Stimulated activated CD4-positive, alpha-beta T cell treated with anti-CD3 and anti-CD28 coated beads, Interleukin-1b, Interleukin-23, amount 100 ng/mL, for 4 hours (primary cell): ENCODE measurements at places on chromosomes 2 and 18.

- DNase-seq: no peak
These were observed 37.5 kb upstream of the CALCRL start for GRCh38 chr2:187485523-187485922.

GRCh38 chr18:72530622-72531021 lies 13.5 kb downstream of the CBLN2 start:
- DNase-seq: no peak

- DNase-seq: no peak
These were observed 43.6 kb downstream of the SRBD1 start for GRCh38 chr2:45567288-45567963.

DNA sequence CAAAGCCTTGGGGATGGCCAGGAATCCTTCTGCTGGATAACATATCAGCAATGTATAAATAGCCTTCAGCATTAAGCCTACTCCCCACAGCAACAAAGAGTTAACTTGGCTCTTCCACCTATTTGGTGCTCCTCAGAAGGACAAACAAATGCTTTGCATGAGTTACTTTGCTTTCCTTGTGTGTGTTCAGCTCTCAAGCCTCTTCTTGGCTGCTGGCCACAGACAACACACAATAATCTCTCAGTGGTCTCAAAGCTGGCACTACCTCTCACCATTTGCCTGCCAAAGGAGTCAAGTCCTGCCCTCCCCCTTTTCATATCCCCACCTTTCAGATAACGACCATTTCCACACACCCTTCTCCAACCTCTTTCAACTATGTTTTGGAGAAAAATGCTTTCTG lies 17.5 kb downstream of the FTCDNL1 start:
- DNase-seq: no peak

DNA sequence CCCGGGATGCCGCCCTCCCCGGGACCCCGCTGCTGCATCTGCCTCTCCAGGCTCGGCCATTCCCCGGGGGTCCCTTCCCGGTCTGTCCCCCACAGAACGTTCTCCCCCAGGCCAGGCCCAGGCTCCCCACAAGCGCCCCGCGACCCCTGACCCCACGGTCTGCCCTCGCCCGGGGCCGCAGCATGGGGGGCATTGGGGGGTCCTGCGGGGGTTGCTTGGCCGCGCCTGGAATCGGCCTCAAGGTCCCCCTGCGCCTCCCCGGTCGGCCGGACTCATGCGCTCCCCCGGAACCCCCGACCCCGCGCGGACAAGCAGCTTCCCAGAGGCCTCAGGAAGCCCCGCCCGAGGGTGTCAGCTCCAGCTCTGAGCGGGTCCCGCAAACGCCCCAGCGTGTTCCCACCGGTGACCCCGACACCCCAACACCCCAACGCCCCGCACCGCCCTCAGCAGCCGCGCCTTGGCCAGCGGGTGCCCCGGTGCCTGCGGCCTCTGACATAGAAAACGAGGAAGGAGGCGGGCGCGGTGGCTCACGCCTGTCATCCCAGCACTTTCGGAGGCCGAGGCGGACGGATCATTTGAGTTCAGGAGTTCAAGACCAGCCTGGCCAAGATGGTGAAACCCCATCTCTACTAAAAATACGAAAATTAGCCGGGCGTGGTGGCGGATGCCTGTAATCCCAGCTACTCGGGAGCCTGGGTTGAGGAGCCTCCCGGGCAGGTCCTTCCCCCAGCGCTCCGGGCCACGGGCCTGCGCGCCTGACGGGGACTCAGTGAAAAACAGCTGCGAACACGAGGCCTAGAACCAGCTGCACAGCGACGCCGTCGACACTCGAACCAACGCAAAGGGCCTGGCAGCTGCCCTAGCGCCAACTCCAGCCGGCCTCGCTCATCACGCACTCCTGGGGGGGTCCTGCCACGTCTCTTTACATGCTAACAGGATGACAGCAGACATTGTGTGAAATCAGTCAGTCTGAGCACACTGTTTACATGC lies 61.8 kb upstream of the CTDP1 start:
- no peak for DNase-seq

- no peak for DNase-seq
These were observed 100.1 kb downstream of the SLC25A12 start for GRCh38 chr2:171793691-171794678.

GRCh38 chr2:221211653-221212052 lies 360.5 kb downstream of the EPHA4 start:
- DNase-seq: no peak

GRCh38 chr2:9498210-9498609 lies 23.9 kb downstream of the IAH1 start:
- no peak for DNase-seq

DNA sequence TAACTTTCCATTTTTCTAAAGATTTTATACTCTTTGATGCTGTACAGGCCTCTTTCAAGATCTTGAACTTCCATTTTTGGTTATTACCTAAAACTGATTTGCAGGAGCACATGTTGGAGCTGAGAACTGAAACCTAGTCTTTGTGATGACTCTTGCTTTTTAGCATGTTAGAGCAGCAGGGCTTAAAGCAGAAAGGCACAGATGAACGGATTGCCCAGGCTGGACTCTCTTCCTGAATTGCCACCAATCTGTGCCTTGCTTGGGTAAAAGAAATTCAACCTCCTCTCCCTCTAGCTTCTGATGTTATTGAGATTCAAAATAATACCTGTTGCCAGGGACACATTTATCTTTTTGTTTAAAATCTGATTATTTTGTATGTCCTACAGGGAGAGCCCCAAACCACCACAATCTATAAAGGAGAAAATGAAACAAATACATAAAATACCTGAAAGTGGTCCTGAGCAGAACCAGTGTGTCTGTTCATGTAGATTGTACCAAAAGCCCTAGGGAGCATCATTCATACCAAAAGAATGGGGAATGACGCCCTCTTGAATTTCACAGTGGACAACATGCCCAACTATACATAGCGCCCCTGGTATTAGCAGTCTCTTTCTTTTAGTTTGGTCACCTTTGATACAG lies 277.0 kb upstream of the MAP2 start:
- DNase-seq: no peak

DNA sequence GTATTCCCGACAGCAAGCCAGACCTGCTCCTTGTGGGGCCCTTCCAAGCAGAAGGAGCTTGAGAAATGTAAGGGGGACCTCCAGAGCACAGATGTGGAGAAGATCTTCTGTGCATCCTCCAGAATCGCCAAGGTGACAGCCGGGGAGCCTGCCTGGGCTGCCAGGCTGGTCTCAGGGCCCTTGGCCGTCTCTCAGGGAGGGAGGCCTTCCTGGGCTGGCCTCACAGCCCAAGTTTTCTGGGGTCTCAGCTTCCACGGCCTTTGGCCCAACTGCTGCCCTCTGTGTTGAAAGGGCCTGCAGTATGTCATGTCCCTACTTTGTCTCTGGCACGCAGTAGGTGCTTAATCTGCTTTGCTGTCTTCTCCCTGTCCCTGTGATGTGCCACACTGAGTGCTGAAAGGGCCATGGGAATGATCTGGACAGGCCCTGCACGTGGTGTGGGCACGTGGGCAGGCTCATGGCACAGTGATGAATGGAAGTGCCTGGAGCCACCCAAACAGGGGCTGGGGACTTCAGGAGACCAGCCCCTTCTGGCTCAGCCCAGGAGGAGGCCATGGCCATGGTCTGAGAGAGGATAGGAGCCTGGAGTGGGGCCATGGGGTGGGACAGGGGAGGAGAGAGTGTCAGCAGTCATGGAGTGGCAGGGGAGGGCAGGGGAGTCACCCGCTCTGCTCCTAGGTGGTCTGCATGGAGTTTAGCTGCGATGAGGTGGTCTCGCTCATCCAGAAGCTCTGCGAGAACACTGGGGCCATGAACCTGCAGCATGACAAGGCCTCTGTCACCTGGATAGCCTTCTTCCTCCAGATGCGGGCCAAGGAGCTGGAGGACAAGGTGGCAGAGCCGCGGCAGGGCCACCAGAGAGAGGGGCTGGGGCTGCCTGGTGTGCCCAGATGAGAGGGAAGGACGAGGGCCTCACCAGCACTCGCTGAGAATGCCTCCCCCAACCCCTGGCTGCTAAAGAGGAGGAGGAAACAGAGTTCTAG lies 35.4 kb downstream of the HJURP start:
- DNase-seq: no peak

DNA sequence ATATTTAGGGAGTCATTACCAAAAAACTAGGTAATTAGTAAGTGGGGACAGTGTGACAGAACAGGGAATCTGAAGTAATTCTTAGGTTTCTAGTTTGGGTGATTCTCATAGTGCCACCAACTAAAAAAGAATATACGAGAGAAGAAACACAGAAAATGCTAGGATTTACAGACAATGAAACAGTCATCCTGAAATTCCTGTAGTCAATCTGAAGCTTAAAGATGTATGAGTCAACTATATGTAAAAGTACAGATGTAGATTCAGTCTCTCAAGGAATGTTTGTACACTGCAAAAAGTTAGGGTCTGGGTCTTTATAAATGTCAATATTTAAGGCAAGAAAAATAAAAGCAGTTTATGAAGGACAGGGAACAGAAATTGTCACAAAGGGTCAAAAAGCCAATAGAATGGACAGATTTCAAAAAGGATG lies 107.0 kb downstream of the STRN start:
- DNase-seq: no peak

DNA sequence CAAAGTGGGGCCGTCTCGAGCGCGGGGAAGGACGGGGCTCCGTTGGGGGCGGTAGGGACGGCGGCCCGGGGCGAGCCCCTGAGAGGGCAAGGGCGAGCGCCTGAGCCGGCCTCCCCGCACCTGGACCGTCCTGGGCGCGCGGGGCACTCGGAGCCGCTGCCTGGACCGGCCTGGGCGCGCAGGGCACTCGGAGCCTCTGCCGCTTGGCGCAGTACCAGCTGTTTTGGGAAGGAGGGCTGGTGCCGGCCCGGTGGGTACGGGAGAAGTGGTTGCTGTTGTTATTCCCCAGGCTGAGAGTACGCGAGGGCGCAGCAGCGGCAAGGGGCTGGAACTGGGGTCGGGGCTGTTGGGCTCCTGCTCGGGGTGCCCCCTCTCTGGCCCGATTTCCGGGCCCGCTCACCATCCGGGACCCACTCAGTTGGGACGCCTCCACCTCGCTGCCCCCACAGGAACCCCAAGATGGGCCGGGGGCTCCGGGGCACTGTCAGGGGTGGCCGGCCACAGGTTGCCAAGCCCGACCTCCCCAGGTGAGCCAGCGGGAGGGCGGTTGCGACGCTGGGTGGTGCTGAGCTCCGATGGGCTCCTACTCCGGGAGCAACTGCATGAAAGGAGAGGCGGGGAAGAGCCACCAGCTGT lies 579 bp downstream of the ARHGEF4 start:
- DNase-seq: no peak

GRCh38 chr2:125169764-125170146 lies 1144.7 kb downstream of the CNTNAP5 start:
- no peak for DNase-seq

- no peak for DNase-seq
These were observed 62.1 kb downstream of the TMEM17 start for GRCh38 chr2:62443886-62444285.

GRCh38 chr2:64697297-64698176 lies 43.8 kb upstream of the SERTAD2 start:
- DNase-seq: no peak

- DNase-seq: no peak
These were observed 23.2 kb downstream of the CENPO start for GRCh38 chr2:24816404-24816803.

DNA sequence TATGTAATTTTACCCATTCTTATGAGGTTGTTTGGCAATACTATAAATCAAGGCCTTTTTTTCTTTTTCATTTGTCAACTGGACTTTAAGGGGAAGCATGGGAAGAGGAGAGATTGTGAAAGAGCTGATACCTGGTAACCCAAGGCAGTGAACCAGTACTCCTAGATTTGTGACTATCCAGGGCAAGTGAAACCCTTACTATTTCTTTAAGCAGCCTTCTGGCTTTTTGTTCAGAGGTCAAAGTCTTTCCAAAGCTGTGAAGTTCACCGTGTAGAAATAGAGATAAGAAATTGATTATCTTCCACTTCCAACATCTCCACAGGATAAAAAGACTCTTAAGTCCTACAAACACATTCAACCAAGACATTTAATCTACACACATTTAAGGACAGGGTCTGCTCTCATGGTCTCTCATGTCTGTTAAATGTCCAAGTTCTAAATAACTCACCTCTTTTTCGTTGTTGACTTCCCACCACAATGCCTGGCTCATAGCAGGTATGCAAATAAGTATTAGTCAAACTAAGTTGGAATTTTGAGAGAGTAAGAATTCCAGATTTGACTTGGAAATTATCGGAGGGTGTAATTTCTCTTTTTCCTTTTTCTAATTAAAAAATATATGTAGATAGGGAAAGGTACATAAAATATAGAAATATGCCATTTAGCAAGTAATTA lies 485.8 kb downstream of the STK39 start:
- DNase-seq: no peak

- DNase-seq: no peak
These were observed 73.1 kb downstream of the IRS1 start for GRCh38 chr2:226726546-226726945.

DNA sequence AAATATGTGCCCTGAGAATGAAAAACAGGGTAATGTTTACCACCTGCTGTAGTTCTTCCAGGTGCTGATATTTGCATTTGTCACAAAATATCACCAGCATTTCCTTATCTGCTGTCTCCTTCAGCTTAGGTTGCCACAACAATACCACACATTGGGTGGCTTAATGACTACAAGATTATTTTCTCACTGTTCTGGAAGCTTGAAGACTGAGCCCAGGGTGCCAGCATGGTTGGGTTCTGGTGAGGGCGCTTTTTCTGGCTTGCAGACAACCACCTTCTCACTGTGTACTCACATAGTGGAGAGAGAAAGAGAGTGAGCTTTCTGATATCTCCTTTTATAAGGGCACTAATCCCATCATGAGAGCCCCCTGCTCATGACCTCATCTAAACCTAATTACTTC lies 407.5 kb upstream of the RGPD4 start:
- no peak for DNase-seq

- no peak for DNase-seq
These were observed 901 bp upstream of the MFSD6 start for GRCh38 chr2:190407246-190407661.
